Stomach (tissue), 19 donors: ENCODE measurements at places on chromosomes 16 and 17. TPM values are rescaled to one million over a fixed set of nuclear protein-coding genes. Genes with fewer than 3 reads are reported as not detected.

C16orf74 gene
- not detected for total RNA-seq

GRCh38 chr16:76237471-76237870, 39.7 kb upstream of the CNTNAP4 start:
- no peak overlapping the region for H3K4me3 ChIP-seq
- no peak for DNase-seq
- no peaks in the 10 kb centered on the region for H3K27me3 ChIP-seq
- H3K27ac ChIP-seq: no peak overlapping the region

DNA sequence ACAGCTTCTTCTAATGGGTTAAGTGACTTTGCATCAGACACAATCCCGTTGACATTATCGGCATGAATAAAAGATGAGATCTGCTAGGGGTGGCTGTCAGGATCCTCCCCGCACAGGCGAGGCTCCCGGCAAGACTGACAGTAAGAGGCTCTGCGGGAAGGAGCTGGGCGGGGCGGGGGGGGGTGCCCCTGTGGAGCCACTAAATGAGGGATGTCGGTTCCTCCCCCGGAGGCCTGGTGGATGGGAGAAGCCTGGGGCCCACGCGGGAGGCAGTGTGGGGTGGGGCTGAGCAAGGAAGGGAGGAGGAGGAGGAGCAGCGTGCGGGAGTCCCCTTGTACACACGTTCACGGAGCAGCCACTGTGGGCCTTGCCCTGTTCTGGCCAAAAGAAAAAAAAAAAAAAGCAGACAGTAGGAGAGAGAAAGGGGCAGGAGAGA, 190.9 kb upstream of the GSE1 start:
- peaks cover 40% of the 10 kb centered on the region for H3K4me1 ChIP-seq
- peak; percentile 60 for DNase-seq
- H3K4me3 ChIP-seq: no peak overlapping the region
- peak overlapping the region; percentile 82 for H3K27ac ChIP-seq
- no peaks in the 10 kb centered on the region for H3K36me3 ChIP-seq

- no peaks in the 10 kb centered on the region for H3K27me3 ChIP-seq
- H3K27ac ChIP-seq: no peak overlapping the region
- no peaks in the 10 kb centered on the region for H3K36me3 ChIP-seq
These were observed 36.4 kb downstream of the HSD17B2 start for GRCh38 chr16:82071421-82071820.
